ENCODE measurements at places on chromosomes 3 and 15. TPM values are rescaled to one million over a fixed set of nuclear protein-coding genes. Genes with fewer than 3 reads are reported as not detected.

GRCh38 chr3:123331651-123332050 is 117.2 kb downstream of the ADCY5 start:
- no peak for DNase-seq

DNA sequence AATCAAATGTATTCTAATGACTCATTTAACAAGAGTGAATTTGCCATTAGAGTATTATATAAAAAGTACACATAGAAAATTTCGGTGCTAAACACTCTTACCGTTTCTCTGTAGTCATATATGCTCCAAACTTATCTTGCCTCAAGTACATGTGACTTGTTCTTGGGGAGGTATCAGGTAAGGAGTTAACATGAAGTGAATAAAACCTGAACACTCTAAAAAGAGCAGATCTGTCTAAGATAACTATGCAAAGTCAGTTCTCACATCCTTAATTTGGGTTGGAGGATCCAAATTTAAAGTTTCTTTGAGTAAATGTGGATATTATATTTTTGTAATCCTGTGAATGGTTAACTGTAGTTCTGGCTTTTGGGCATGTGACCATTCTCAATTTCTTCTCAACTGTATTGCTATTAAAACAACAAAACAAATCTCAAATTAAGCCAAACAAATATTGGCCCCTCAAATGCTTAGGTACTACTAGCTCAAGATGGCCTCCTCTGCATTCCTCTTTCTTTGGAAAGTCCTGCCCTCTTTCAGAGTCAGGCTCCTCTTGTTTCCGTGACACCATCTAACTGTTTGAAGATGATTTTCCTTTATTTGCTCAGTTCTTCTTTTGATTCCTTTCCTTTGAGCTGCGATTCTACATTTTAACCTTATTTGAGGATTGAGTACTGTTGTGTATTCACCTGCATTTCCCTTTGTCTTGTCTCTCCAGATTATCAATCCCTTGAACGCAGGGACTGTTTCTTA is 4.2 kb downstream of the EDEM1 start:
- DNase-seq, result no peak

DNA sequence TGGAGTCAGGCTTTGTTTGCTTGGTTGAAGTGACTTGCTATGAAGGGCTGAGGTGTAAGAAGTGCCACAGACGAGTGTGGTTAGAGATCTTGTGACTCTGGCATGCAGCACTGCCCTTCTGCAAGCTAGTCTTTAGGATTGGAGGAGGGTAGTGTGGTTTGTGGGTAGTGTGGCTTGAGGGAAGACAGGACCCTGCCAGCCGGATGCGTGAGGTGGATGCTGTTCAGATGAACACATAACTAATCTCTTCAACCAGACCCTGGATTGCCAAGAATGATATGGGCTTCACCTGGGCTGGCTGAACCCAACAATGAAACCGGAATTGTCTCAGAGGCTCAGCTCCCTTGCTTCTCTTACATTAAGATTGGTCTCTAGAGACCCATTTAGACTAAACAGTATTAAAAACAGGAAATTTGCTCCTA is 32.7 kb downstream of the STARD9 start:
- DNase-seq, result no peak

DNA sequence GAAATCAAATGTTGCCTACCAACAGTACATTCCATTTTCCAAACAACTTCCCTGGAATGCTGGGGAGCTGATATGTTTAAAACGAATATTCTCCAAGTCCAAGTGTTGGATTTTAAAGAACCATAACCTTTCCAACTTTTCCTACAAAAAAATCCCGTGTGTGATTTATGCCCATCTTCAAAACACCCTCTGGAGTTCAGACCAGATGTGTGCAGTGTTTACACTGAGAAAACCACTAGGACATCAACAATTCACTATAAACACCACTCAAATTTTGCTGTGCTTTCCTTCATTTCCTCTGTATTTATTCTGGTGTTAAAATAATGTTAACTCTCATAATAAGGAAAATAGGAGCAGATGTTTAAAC is 2.4 kb downstream of the VGLL4 start:
- no peak for DNase-seq

GRCh38 chr15:85760531-85761371 is 34.0 kb downstream of the KLHL25 start:
- no peak for DNase-seq

Gene PRRT3
- total RNA-seq, result 6.4 TPM

Gene CRYBG3
- total RNA-seq, result 35.4 TPM

Gene EPHA3
- 2.8 TPM for total RNA-seq
